EH (cell line): ENCODE measurements at places on chromosomes 1 and 21.

GRCh38 chr1:236507022-236507700 lies 16.6 kb upstream of the LGALS8 start:
- DNase-seq = peak; percentile 69

- DNase-seq = peak; percentile 84
Observed at GRCh38 chr1:53781654-53782053, 42.7 kb upstream of the GLIS1 start.

DNA sequence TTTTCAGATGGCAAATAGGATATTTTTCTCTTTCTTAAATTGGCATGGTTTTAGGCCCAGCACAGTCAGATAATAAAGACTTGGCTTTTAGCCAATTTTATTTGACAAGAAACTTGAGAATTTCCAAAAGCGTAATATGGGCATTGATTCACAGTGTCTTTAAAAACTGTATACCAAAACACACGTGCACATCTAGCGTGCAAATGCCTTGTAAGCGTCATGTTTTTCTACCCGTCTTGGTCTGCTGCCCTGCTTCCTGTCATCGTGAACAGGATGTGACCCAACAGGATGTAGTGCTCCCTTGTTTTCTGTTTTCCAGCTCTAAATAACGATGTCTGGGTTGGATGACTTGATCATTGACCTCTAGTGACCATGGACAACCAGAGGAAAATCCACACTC lies 24.7 kb upstream of the SLC44A3 start:
- DNase-seq = no peak

DNA sequence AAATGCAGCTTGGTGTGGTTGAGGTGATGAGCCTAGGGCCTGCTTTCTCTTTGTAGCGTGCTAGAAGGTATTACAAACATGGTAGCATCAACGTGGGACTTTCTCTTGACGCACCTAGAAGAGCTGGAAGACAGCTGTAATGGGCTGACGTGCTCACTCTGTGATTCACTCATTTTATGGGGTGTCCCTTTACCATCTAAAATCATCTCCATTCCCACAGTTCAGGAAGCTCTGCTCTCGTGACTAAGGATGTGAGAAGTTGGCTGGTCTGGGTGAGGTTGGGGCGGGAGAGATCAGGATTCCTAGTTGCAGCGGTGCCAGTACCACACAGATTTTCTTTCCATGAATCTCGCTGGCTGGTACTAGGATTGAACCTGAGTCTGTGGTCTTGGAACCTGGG lies 4.2 kb downstream of the HTR6 start:
- DNase-seq = peak; percentile 55

GRCh38 chr1:174700314-174700713 lies 252.6 kb downstream of the GPR52 start:
- no peak for DNase-seq

GRCh38 chr1:156295391-156295947 lies at the start of gene GLMP:
Gene GLMP (minus strand): TSS chr1:156295679. CDS start chr1:156295645, 34 bp downstream.
- DNase-seq = peak; percentile 73

- no peak for DNase-seq
Observed at GRCh38 chr1:28037946-28038345, 50.5 kb downstream of the EYA3 start.

GRCh38 chr1:7471836-7472235 lies 299.3 kb upstream of the VAMP3 start:
- DNase-seq = peak; percentile 95

- peak; percentile 35 for DNase-seq
Observed at GRCh38 chr1:23810818-23811540, 10.4 kb upstream of the GALE start.

- DNase-seq = peak; percentile 64
Observed at GRCh38 chr1:25896266-25896665, 10.0 kb downstream of the STMN1 start.

GRCh38 chr1:51910221-51911000 lies 31.9 kb upstream of the NRDC start:
- no peak for DNase-seq

GRCh38 chr1:207872621-207873020 lies 38.3 kb downstream of the CD34 start:
- DNase-seq = no peak
